ENCODE measurements at places on chromosomes 1 and 21.

DNA sequence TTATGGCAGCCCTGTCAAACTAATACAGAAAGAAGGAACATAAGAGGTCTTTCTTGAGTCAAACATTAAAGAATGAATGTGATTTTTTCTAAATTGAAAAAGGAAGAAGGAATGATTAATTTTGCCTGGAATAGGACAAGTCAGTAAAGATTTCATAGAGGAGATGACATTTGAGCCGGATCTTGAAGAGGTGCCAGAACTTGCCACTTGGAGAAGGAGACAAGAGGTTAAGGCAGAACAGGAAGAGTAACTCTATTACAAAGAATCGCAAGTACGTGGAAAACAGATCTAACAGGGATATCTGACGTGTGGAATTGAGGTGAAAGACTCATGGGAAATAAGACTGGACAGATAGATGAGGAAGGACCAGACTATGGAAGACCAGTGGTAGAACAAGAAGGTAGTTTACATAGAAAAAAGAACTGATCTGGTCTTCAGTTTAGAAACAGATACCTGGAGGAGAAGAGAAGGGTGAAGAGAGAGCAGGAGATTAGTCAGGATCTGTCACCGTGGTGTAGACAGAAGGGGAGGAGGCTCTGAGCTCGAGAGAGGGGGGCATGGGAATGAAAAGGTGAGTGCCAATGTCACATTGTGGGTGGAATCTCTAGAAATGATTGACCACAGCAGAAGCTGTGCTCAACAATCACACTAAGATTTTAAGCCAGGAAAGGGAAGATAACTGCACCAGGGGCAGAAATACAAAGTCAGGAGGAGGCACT, 32.5 kb downstream of the RHOU start:
- DNase-seq: no peak

GRCh38 chr1:211920141-211920572, 89.6 kb upstream of the LPGAT1 start:
- no peak for DNase-seq

- DNase-seq: no peak
Observed at GRCh38 chr1:204042516-204042915, 30.4 kb upstream of the SOX13 start.

DNA sequence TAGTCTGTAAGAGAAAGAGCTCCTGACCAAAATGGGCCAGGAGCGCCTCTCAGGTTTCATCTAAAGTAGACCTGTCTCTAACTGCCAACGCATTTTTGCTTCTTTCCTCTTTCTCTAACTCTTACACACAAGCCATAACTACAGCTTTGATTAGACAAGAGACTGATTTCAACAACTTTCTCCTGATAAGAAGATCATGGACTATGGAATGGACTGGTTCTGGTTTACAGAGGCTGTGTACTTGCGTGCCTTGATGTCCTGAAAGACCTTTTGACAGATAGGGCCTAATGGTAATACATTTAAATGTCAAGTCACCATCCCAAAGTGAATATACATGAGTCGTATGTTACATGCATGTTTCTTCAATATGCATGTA, 3.7 kb upstream of the SETD4 start:
- DNase-seq: no peak

DNA sequence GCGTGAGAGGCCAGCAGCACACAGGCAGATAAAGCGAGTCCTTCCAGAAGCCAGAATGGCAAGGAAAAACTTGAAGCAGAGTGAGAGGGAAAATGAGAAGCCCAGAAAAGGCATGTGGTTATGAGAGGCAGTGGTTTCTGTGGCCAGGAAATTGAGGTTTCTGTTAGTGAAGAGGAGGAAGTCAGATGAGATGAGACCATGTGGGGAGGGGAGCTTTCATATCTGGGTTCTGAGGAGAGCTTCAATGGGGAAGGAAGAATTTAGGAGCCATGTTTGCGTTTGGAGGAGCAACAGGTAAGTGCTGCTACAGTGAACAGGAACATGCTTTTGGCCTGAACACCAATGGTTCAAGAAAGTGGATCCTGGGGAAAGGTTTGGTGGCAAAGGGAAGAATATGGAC, 6.1 kb upstream of the CD1A start:
- peak; percentile 2 for DNase-seq

- DNase-seq: peak; percentile 43
Observed at GRCh38 chr1:247415423-247416361, at the start of gene NLRP3. TSS of gene NLRP3 (plus strand) at chr1:247416173. CDS start at chr1:247418801, 2,628 bp downstream.

DNA sequence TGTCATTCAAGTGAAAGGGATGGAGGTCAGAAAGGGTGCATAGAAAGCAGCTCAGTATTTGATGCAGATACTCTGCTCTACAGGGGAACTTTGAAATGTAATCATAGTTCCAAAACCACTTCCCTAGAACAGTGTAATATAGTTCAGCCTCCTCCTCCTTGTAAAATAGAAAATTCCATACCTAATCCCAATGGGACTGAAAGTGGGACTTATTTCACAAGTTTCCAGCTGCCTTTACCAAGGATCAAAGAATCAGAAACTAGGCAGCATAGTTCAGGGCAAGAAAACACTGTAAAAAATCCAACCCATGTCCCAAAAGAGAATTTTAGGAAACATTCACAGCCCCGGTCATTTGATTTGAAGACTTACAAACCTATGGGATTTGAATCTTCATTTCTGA, 8.1 kb upstream of the TMCO2 start:
- DNase-seq: no peak

- no peak for DNase-seq
Observed at GRCh38 chr1:233513431-233513830, 100.5 kb upstream of the KCNK1 start.
